Activated CD8-positive, alpha-beta memory T cell treated with anti-CD3 and anti-CD28 coated beads, Interleukin-2, amount 10 ng/mL, durations not matched to agents 7 days and 5 days (primary cell): ENCODE measurements at places on chromosomes 12 and 14.

DNA sequence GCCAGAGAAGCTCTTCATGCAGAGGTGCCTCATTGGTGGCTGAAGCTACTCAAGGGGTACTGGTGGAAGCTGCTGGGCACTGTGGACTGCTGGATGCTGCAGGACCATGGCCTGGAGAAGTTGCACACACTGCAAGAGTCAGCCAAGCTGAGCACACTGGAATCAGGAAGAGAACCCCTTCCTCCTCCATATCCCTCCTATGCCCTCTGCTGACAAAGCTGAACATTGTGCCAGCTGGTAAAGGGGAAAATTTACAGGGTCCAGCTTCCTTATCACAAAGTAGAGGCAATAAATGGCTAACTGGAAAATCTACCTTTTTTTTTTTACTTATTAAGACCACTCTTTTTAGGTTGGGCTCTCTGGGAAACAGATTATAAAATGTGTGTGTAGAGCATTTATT, 6.5 kb downstream of the CCDC175 start:
- no peak for DNase-seq

DNA sequence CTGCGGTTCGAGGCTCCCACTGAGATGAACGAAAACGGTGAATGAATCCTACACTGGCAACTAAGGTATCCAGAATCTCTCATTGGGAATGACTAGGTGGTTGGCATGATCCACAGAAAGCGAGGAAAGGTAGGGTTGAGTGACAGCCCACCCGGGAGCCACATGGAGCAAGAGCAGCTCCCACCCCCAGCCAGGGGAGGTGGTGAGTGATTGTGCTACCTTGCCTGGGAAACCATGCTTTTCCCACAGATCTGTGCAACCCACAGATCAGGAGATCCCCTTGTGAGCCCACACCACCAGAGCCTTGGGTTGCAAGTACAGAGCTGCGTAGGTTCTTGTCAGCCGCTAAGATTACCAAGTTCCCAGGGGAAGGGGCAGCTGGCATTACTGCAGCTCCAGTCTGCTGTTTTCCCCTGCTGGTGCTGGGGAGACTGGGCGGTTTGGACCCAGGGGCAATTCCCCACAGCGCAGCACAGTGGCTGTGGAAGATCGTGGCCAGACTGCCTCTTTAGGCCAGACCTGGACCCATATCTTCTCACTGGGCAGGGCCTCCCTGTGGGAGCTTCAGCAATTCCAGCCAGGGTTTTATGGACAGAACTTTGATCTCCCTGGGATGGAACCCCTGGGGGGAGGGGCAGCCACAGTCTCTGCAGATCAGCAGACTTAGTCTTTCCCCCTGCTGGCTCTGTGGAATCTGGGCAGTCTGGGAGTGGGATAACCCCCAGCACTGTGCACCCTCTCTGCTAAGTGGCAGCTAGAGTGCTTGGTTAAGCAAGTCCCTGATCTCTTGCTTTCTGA, 44.6 kb upstream of the PPP4R3A start:
- no peak for DNase-seq

GRCh38 chr12:22935501-22935900, 310.5 kb downstream of the ETNK1 start:
- no peak for DNase-seq

- no peak for DNase-seq
These were observed 30.6 kb upstream of the MMP17 start for GRCh38 chr12:131797588-131797934.

DNA sequence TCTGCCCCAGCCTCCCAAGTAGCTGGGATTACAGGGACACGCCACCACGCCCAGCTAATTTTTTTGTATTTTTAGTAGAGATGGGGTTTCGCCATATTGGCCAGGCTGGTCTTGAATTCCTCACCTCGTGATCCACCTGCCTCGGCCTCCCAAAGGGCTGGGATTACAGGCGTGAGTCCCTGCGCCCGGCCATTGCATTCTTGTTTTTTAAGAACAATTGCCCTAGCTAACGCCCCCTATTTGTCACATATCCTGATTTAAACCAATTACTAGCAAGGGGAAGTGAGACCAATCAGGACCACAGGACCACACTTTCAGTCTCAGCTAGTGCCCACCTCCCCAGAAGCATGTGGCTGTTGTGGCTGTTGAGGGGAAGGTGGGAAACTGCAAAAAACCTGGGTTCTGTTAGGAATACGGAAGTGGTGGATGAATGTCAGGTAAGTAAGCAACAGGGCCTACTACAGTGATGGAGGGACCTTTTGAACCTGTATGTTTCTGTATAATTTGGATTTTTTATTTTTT, 37.8 kb upstream of the NFYB start:
- no peak for DNase-seq
